ENCODE measurements at places on chromosomes 11 and 22.
A peak's percentile ranks its signal among the peaks of the same experiment; 100 is the strongest.

- no peak for DNase-seq
Measured at GRCh38 chr22:41001722-41002122, 50.5 kb downstream of the RBX1 start.

- no peak for DNase-seq
Measured at GRCh38 chr11:77353131-77353530, 51.6 kb upstream of the GDPD4 start.

- no peak for DNase-seq
Measured at GRCh38 chr11:811446-812245, 1.9 kb downstream of the RPLP2 start.

GRCh38 chr11:58788355-58789023 lies 56.0 kb downstream of the GLYATL2 start:
- peak; percentile 12 for DNase-seq

GRCh38 chr11:1330473-1330872 lies 21.0 kb upstream of the TOLLIP start:
- DNase-seq: no peak

DNA sequence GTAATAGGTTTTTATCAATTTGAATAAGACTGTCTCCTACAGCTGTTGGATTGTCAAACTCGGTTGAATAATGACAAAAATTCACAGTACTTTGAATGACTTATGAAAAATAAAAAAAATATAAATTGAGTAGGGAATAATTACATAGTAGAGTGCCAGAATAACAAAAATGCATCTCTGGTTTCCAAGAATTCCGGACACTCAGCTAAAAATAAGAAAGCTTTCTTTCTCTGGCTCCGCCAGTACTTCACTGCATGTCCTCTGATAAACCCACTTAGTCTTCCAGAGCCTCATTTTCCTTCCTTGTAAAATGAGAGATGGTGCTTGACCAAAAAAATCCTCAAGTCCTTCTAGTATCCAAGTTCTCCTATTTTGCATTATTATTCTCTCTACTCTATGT lies 374.6 kb upstream of the LUZP2 start:
- no peak for DNase-seq

GRCh38 chr11:117929916-117930570 lies 841 bp upstream of the TMPRSS13 start:
- DNase-seq: no peak

- DNase-seq: no peak
Measured at GRCh38 chr11:87259736-87260135, 222.0 kb downstream of the TMEM135 start.

DNA sequence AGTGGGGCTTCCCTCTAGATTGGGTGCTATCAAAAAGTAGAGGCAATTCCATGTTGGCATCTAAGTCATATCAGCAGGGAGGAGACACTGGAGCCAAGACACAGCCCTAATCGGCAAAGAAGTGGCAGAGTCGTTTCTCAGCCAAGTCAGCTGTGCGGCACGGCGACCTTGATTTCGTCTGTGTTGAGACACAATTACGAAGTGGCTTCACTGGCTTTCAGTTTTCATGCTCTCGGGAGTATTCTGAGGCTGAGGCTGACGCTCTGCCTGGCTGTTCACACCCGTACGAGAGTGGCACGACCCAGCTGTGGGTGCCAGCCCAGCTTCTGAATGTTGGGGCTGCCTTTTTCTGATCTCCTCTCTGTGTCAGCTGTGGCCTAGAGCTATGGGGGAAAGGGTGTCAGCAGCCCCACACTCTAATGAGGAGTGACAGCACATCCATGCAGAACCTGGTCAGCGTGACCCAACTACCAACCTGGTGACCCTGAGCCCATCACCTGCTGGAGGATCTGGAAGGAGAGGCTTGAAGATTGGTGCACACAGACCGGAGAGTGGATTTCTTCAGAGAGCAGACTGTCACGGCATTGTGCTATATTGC lies 105.7 kb upstream of the TMEM45B start:
- no peak for DNase-seq

DNA sequence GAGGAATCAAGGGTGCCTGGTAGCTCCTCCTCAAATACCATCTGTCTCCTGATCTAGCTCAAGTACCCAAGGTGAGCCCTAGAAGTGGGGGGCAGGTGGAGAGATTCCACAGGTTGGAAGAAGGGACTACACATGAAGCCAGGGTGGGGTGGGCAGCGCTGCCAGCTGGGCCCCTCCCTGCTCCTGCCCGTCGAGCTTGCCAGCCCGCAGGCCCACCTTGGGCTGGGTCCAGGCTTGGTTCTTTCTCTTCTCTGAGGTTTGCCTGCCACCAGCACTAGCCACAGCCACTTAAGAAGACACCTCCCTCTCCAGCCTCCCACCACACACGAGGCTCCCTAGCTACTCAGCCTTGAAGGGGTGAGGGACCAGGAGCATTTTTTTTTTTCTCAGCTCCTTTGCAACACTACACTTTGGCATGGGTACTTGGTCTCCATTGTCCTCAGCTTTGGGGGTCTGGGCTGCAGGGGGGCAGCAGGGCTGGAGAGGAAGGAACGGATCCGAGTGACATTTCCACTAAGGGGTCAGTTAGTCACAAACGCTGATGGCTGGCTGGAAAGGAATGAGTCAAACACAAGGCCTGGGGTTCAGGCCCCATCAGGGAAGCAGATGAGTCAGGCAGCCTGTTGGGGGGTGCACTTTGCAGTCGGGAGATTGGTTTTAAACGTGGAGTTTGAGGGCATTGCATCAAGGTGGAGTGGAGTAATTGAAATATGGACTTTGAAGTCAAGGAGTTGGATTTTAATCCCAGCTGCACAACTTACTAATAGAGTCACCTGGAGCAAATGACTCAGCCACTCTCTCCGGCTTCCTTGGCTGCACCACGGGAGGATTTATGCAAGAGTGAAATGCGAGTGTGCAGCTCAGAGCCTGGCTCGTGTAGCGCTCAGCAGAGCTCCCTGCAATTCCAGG lies 7.4 kb upstream of the NPTXR start:
- DNase-seq: no peak

DNA sequence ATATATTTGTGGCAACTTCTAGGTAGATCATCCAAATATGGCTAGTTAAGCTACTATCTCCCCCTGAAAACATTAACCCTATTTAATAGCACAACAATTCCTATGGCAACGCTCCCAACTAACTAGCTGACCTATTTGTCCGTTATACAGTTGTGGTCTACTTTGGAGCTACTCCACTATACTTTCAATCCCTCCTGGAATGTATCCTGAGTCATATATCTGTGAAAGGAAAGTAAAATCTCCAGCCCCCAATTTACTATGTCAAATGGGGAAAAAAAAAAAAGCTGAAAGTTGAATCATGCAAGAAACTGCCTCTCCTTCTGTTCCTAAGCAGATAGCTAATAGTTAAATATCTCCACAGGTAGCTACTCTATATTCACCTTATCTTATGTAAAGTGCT lies 128.5 kb downstream of the CD44 start:
- no peak for DNase-seq

DNA sequence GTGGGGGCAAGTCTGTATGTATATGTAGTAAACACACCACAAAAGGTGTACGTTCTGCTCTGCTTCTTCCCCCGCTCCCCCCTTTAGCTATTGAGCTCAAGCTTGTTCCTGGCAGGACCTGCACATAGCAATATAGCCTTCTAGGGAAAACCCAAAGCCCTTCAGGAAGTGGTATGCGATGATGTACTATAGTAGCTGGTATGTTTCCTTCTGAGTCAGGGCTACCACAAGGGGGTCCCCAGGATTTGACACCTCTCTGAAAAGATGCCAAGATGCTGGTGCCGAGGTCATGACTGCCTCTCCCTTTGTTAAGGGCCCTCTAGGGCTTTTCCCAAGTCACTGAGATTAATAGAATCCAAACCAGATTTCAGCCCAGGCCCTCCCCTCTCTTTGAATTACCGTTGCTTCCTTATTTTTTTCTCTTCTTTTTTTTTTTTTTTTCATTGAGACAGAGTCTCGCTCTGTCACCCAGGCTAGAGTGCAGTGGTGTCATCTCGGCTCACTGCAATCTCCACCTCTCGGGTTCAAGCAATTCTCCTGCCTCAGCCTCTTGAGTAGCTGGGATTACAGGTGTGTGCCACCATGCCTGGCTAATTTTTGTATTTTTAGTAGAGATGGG lies 268.4 kb downstream of the ETS1 start:
- DNase-seq: no peak

- no peak for DNase-seq
Measured at GRCh38 chr11:17002543-17002942, 11.7 kb downstream of the PLEKHA7 start.

GRCh38 chr11:115423728-115424459 lies 80.3 kb downstream of the CADM1 start:
- DNase-seq: no peak

- no peak for DNase-seq
Measured at GRCh38 chr22:27662359-27663301, 138.9 kb downstream of the MN1 start.

DNA sequence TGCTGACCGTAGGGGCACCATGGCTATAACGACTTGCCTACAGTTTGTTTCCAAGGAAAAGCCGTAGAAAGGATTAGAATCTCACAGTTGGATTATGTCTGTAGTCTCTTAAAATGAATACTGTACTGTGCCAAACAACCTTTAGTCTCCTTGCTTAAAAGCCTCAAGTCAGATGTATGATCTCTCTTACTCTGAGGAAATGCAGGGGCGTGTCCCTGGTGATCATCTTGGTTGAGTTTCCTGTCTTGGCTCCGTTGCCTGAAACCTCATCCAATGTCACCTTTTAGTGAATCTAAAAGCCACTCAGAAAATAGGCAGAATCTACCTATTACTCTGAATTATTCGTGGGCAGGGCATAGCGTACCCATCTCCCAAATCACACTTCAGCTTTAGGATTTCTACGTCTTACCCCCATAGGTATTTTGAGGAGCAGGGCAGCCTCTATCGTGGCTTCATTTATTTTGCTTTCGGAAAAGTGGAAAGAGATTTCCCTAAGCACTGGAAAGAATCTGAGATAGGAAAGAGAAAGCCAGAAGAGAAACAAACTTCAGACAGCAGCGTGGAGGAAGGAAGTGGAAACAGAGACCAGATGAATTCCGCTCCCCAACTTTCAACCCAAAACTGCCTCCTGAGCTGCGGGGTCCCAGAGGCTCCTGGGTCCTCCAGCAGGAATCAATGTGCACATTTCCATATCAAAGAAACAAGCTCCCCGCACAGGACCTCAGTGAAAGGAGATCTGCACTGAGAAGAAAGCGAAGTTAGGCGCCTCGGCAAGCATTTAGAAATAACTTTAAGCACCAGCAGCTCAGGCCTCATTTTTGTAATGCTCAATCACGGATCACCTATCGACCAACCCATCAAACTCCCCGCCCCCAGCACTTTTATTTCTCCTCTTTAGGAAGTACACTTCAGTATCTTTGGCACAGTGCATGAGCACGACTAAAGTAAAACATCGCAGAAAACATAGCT lies 245.8 kb downstream of the ETS1 start:
- no peak for DNase-seq

DNA sequence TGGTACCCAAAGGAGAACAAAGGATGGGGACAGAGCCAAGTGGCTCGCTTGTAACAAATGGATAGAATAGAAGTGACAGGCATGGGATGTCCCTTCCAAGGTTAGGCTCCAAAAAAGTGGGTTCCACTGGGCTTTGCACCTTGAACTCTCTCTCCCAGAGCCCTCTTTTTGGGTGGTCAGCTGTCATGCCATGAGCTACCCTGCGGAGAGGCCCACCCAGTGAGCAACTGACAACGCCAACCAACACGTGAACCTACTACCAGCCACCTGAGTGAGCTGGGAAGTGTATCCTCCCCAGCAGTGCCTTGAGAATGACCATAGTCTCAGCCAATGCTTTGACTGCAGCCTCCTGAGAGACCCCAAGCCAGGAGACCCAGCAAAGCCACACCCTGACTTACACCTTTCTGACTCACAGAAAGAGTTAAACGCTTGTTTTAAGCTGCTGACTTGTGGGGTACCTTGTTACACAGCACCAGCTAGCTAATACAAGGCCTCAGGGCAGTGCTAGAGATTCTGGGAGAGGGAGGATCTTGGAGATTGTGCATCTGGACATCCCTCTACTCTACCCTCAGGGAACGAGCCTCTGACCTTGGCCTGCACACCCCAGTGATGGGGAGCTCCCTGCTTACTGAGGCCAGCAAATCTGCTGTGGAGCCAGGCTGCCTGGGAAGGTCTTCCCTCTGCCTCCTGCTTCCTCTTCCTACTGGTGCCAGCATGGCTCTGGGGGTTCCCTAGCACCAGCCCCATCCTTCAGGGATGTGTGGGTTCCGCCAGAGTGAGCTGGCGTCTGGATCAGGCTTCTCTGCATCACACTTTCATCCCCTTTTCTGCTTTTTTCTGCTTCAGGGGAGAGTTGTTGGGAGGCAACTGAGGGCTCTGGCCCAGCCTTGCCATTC lies 29.1 kb upstream of the RFPL3 start:
- DNase-seq: no peak

- no peak for DNase-seq
Measured at GRCh38 chr11:77403211-77403610, 70.7 kb downstream of the PAK1 start.

DNA sequence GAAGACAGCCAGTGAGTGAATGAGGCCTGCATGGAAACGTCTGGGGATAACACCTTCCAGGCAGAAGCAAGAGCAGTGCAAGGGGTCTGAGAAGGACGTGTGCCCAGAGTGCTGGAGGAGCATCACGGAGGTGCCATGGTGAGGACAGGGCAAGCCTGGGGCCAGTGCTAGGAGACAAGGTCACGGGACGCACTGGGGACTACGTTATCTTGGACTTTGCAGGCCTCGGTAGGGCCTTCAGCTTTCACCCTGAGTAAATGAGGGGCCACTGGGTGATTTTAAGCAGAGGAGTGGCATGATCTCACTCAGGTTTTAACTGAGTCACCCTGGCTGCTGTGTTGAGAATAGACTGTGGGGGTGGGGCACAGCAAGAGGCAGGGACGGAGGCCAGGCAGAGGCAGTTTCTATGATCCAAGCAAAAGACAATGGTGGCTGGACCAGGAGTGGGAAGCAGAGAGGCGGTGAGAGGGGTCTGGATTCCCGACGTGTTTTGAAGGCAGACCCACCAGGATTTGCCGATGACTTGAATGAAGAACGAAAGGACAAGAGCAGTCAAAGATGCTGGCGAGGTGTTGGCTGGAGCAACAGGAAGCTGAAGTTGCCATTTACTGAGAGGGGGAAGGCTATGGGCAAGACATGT lies 102.7 kb upstream of the PARVA start:
- no peak for DNase-seq

- DNase-seq: no peak
Measured at GRCh38 chr11:1889941-1890855, 1.5 kb downstream of the PRR33 start.

GRCh38 chr22:44538518-44539315 lies 40.7 kb upstream of the RTL6 start:
- no peak for DNase-seq

DNA sequence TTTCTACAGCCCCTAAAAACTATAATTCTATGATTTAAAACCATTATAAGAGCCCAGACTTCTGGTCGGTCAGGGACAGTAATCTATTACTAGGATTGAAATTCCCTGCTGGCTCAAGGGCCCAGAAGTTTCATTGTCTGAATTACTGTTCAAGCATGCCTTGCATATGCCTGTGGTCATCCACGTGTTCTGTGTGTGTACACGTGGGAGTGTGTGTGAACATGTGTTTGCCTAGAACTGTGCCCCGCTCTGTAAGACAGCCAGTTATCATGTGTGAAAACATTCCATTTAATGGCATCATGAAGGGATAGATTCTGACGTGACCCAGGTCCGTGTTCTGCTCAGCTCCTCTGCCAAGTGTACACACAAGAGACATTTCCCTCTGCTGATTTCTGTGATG lies 189.3 kb upstream of the NECTIN1 start:
- DNase-seq: no peak
